Hepatic stellate cell (primary cell): ENCODE measurements at places on chromosomes 11 and 22.

GRCh38 chr11:129273944-129274711, 82.0 kb upstream of the ARHGAP32 start:
- DNase-seq, result no peak

- no peak for DNase-seq
These were observed 1.8 kb downstream of the SYTL2 start for GRCh38 chr11:85809191-85809590.

- DNase-seq, result no peak
These were observed 20.6 kb downstream of the MRGPRG start for GRCh38 chr11:3197878-3198528.

- DNase-seq, result peak; percentile 70
These were observed 37.9 kb upstream of the NUP160 start for GRCh38 chr11:47886096-47886495.

DNA sequence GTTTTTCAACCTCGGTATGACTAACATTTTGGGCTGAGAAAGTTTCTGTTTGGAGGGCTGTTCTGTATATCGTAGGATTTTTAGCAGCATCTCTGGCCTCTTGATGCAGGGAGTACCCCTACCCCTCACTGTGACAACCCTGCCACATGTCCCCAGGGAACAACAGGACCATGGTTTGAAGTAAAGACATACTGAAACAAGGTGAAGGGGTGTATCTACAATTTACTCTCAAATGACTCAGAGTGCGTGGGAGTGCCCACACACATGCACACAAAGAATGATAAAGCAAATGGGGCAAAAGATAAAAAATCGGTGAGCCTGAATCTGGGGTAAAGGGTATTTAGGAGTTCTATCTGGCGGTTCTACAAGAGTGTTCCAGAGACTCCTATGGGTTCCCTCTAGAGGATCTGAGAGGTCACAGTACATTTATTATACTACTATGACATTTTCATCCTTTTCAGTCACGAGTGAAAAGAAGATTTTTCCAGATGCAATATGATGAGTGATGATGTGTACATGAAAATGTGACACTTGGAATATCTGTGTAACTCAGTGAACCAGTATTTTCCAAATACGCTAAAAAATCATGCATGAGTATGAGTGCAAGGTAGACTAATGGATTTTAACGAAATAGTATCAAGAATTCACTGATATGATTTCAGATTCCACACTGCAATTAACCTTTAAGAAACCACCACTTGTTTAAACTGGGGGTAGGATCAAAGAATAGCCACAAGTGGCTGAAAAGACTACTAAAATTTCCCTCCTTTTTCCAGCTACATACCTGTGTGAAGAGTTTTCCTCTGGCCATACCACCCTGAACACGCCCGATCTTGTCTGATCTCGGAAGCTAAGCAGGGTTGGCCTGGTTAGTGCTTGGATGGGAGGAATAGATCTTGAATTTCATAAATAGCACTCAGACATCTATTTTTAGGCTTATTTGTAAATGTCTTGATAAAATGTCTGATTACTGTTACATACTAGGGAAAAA, 56.3 kb upstream of the YPEL1 start:
- no peak for DNase-seq

GRCh38 chr11:73991471-73992006, 8.9 kb upstream of the UCP2 start:
- no peak for DNase-seq
